ENCODE measurements at places on chromosomes 3 and 15.
A peak's percentile ranks its signal among the peaks of the same experiment; 100 is the strongest.

DNA sequence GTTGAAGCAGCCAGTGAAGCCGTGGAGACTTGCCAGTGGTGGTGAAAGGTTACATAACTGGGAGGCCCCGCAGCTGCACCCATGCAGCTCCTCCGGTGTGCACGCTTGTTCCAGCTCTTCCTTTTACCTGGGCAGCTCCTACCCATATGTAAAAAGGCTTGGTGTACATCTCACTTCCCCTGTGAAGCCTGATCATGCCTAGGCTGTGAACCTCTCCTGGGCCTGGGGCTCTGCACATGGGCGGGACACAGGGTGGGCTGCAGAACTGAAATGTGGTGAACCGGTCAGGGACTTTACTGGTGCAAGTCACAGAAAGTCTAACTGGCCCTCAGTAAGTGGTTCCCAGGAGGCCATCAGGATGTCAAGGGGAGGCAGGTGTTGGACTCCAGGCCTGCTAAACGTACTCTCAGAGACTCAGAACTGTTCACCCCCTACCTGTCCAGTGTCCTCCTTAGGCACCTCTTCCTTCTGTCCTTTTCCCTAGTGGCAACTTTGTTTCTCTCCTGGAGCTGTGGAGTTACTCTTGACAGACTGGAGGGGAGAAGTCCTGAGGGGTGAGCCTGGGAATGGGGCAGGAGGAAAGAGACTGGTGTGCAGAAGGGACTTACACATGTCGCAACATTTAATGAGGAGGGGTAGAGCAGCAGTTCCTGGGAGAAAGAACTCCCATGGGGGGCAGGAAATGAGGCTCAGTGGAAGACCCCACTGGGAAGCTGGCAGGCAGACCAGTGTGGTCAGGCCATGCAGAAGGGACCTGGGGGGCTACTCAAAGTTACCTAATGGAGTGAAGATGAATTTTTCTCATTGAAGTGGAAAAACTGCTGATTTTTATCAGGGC is 148.1 kb downstream of the EEFSEC start:
- DNase-seq: no peak

GRCh38 chr3:20236603-20237002 is 50.6 kb upstream of the SGO1 start:
- no peak for DNase-seq

DNA sequence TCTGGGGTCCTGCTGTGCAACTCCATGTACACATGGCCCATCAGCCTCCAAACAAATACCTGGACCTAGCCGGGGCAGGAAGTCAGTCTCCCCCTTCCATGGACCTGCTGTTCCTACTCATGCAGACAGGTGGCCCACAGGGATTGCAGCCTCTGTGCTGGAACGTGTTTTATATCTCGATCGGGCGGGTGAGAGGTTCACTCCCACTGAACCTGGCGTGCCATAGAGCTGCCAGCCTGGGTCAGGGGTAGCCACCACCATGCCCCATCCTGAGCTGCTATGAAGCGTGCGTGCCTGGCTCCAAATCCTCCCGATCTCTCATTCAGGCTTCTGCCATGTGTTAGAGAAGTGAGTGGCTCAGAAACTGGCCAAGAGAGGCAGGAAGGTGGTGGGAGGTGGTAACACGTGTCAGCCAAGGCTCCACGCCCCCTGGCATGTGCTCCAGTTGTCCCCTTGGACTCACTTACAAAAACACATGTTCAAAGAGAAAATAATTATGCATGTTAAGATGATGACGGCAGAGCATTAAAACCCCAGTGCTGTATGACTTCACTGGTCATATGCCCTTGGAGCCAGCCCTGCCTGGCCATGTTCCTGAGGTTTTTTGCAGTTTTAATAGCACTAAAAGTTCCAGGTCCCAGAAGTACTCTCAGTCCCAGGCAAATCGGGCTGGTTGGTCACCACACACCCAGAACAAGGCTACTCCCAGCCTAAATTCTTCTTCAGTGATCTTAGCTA is 30.6 kb downstream of the CTSH start:
- DNase-seq: peak; percentile 46

GRCh38 chr3:139301654-139302053 is 42.2 kb upstream of the MRPS22 start:
- DNase-seq: no peak

All from HEK293T (cell line).